ENCODE measurements at places on chromosomes 7 and 10.

DNA sequence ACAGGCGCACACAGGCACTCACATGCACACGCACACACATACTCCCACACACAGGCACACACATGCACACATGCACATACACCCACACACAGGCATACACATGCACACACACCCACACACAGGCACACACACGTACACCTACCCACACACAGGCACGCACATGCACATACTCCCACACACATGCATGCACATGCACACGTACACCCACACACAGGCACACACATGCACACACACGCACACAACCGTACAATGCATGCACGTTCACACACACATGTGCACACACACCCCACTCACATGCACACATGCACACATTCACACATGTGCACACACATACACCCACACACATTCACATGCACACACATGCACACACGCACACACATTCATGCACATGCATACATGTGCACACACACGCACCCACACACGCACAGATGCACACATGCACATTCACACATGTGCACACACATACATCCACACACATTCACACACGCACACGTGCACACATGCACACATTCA is 59.3 kb downstream of the MKI67 start:
- DNase-seq, result peak; percentile 49

- DNase-seq, result no peak
Observed at GRCh38 chr10:60367901-60368300, 21.8 kb downstream of the ANK3 start.

GRCh38 chr10:12658526-12658925 is 309.2 kb downstream of the CAMK1D start:
- DNase-seq, result no peak

DNA sequence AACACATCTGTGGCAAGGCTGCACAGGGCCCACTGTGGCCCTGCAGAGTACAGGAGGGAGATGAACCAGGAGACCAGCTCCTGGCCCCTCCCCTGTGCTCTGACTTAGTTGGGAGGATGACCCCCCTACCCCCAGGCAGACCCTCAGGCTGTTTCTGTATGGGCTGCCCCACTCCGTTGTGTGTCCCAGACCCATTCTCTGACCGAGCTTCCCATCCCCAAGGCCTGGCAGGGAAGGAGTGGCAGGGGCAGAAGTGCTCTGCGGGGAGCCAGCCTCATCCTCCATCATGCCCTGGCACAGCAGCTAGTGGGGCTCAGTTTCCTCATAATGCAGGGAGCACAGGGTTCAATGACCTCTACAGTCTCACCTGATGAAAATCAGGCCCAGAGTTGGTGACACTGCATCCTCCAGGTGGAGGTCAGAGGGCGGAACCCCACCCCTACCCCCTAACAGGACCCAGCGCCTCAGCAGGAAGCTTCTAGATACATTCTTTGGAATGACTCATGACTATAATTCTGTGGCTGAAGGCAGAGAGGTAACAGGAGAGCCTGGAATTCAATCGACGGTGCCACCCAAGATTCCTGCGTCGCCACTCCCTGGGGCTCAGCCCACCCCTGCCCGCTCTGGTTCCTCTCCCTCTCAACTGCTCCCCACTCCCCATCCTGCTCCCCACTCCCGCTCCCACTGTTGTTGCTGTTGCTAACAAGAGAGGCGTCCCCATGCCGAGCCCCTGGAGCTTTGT is 18.2 kb downstream of the PODXL start:
- no peak for DNase-seq

DNA sequence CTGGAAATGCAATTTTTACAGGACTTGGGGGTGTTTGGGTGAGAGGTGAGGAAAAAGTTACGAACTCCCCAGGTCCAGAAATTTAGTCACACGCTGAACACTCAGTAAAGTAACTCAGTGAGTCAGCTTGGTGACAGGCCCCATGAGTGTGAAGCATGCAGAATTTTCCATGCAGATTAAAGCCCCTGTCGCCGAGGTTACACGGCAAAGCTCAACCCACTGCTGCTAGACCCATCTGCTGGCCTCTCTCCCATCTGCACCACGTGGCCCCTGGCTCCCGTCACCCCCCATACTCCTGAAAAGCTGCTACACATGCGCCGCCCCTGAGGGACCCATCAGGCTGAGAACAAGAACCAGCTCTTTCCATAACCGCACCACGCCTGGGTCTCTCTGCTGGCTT is 7.0 kb upstream of the MMP21 start:
- DNase-seq, result no peak

DNA sequence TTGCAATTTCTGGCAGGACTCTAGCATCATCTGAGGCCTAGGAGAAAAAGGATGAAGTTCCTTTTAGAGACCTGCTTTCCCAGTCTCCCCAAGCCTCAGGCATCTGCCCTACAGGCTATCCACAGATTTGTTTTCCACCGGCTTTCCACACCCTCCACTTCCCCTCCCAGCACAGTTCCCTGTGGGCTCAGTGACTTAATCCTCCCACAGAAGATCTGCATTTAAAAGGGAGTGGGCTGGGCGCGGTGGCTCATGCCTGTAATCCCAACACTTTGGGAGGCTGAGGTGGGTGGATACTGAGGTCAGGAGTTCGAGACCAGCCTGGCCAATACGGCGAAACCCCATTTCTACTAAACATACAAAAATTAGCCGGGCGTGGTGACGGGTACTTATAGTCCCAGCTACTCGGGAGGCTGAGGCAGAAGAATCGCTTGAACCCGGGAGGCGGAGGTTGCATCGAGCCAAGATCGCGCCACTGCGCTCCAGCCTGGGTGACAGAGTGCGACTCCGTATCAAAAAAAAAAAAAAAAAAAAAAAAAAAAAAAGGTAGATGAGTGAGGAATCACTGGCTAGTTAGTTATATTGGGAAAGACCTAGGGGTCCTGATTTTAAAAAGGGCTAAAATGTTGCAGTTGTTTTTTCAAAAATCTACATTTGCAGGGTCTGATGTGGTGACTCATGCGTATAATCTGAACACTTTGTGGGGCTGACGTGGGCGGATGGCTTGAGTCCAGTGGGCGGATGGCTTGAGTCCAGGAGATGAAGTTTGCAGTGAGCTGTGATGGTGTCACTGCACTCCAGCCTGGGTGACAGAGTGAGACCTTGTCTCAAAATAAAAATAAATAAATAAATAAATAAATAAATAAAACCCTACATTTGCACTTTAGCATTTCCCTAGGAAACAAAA is 119.5 kb downstream of the BAMBI start:
- peak; percentile 4 for DNase-seq

DNA sequence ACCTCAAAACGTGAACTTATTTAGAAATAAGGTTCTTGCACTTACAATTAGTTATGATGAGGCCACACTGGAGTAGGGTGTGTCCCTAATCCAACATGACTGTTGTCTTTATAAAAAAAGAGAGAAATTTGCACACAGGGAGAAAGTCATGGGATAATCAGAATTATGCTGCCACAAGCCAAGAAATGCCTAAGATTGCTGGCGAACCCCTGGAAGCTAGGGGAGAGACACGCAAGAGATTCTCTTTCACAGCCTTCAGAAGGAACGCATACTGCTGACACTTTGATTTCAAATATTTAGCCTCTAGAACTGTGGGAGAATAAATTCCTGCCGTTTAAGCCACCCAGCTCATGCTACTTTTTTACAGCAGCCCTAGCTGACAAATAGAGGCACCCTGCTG is 138.3 kb downstream of the CCDC71L start:
- DNase-seq, result no peak

DNA sequence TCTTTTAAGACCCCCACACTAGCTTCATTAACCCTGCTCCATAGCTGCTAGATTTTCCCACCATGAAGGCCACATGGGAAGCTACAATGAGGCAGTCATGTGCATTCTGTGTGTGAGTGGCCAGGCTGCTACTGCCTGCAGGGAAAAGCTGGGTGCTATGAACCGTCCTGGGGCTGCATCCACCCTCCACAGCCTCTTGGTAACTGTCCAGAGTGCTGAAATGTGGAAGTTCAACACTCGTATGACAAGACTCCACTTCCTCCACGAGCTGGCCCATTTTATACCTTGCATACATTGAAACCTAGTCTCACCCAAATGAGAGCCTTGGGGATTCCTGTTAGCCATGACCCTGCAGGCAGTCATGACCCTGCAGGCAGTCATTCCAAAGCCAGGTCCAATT is 59.4 kb downstream of the CUZD1 start:
- no peak for DNase-seq

DNA sequence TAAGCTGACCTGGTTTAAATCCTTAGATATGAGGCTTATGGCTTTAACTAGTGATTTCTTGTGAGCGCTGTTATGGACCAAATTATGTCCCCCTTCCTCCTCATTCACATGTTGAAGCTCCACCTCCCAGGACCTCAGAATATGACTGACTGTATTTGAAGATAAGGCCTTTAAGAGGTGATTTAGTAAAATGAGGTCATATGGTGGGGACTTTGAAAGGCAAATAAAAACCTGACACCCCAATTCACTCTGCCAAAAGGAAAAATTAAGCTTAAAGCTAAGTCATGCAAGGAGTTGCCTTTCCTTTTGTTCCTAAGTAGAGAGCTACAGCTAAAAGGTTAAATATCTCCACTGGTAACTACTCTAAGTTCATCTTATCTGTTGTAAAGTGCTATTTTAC is 36.4 kb upstream of the FIGNL1 start:
- DNase-seq, result no peak

- DNase-seq, result no peak
Observed at GRCh38 chr7:2108071-2108455, 124.7 kb downstream of the MAD1L1 start.

DNA sequence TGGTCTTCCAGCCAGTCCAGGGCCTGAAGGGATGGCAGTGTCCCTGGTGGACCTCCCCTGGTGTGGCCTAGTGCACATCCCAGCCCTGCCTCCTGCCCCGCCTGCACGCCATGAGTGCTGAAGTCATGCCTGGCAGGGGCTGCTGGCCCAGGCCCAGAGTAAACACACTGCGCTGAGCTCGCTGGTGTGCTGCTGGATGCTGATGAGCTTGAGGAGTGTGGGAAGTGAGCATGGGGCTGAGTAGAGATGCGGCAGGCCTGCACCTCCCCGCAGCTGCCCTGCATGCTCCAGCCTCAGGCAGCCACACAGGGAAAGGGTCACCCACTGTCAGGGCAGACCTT is 43.2 kb downstream of the HTRA1 start:
- no peak for DNase-seq

DNA sequence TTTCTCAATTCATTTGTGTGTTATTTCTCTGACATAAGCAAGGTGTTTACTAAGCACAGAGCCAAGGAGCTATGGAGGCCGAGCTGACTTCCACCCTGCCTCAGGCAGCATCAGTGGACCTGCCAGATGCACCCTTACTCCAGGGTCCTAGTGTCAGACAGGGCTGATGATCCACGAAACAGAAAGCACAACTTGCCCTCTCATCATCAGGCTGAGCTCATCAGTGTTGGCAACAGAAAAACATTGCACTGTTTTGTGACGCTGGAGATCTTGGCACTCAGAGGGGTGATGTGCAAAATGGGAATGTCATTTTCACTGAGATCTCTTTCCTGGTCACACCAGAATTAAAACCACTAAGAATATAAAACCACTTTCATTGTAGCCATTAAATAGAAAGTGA is 201.8 kb downstream of the GLI3 start:
- no peak for DNase-seq

DNA sequence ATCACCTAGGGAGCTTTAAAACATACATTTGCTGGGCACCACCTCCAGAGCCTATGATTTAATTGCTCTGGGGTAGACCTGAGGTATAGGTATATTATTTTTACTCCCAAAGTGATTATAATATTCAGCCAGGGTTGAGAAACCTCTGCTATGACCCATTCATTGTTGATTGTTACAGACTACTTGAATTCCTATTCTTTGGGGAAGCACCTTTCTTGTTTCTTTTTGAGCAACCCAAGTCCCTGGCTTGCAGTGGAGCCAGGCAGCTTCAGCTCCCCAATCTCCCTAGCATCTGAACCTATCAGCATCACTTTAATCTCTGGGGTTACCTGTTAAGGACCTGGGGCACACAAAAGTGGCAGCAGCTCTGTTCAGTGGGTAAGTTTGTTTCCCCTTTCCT is 8.6 kb downstream of the PRKG1 start:
- DNase-seq, result no peak

DNA sequence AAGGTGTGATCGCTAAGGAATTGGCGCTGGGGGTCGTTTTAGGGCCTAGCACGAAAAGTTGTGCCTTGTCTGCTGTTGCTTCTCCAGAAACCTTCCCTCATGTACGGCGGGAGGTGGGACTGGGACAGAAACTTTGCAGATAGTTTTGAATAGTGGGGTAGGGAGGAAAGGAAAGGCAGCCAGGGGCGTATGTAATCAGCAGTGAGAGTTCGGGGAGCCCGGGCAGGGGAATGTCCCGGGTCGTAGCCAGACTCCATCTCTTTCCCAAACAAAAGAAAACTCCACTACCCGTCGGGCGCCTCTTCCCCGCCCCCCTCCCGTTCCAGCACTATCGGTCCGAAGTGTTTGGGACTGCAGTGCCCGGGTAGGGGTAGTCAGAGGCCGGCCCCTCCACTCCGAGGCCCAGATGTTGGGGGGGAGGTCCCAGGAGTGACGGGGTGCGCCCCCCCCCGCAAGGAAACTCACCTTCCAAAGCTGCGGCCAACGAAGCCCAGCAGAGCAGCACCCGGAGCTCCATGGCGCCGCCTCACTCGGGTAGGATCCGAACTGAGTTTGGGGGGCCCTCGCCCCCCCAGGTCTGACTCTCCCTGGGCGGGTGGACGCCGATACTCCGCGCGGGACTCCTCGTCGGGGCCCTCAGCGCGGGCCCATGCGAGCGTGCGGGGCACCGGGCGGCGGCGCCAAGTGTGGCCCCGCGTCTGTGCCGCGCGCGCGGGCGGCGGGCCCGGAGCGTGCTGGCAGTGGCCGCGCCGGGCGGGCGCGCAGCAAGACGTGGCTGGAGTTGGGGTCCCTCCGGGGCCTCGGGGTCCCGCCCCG is 601 bp downstream of the EPHB4 start:
- DNase-seq, result no peak

- no peak for DNase-seq
Observed at GRCh38 chr7:84245835-84246234, 51.2 kb upstream of the SEMA3A start.

- DNase-seq, result no peak
Observed at GRCh38 chr10:98276311-98276710, 8.3 kb upstream of the LOXL4 start.

- no peak for DNase-seq
Observed at GRCh38 chr10:45471059-45471458, 97.0 kb downstream of the ALOX5 start.

- no peak for DNase-seq
Observed at GRCh38 chr10:20890009-20890408, 7.1 kb downstream of the NEBL start.

- no peak for DNase-seq
Observed at GRCh38 chr7:86411814-86412213, 231.9 kb upstream of the GRM3 start.

GRCh38 chr10:97759158-97759887 is 12.5 kb downstream of the SFRP5 start:
- peak; percentile 66 for DNase-seq

Measured in suppressor macrophage (primary cell).